ENCODE measurements at places on chromosomes 11 and 22. TPM values are rescaled to one million over a fixed set of nuclear protein-coding genes. Genes with fewer than 3 reads are reported as not detected.
A peak's percentile ranks its signal among the peaks of the same experiment; 100 is the strongest.

DNA sequence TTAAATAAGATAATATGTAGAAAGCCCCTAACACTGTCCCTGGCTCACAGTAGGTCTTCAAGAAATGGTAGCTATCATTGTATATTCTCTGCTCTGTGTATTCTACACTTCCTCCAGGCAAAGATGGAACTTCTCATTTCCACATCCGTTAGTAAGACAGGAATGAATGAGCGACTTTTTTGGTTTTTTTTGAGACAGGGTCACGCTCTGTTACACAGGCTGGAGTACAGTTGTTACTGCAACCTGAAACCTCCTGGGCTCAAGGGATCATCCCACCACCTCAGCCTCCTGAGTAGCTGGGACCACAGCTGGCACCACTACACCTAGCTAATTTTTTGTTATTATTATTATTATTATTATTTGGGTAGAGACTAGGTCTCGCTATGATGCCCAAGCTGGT lies 2.3 kb upstream of the CLPB start:
- H3K27me3 ChIP-seq, result no peaks in the 10 kb centered on the region
- H3K36me3 ChIP-seq, result no peaks in the 10 kb centered on the region
- DNase-seq, result no peak
- no peaks in the 10 kb centered on the region for H3K4me1 ChIP-seq
- H3K27ac ChIP-seq, result no peak overlapping the region
- no peak overlapping the region for H3K4me3 ChIP-seq

GRCh38 chr11:101453682-101454081 lies 130.1 kb downstream of the TRPC6 start:
- no peak overlapping the region for H3K27ac ChIP-seq
- DNase-seq, result no peak
- no peaks in the 10 kb centered on the region for H3K27me3 ChIP-seq
- H3K4me1 ChIP-seq, result no peaks in the 10 kb centered on the region

DNA sequence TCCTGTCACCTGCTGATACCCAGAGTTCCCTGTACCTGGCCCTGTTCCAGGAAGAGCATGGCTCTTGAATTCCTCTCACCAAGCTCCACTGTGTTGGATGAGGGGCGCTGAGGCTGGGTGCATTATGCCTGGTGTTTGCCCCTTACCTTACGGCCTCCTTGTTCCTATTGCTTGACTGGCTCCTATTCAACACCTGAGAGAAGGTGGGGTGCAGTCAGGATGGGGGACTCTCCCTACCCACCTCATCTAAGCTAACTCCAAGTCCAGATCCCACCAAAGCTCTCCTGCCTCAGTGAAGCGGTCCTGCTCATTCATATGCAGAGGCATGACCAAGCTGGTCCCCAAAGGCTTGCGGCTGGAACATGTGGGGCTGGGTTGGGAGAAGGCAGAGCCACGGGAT lies 35.8 kb upstream of the RIC3 start:
- H3K4me3 ChIP-seq, result no peak overlapping the region
- no peak for DNase-seq
- no peak overlapping the region for H3K27ac ChIP-seq
- H3K27me3 ChIP-seq, result no peaks in the 10 kb centered on the region
- H3K4me1 ChIP-seq, result peaks cover 16% of the 10 kb centered on the region
- no peaks in the 10 kb centered on the region for H3K36me3 ChIP-seq

DNA sequence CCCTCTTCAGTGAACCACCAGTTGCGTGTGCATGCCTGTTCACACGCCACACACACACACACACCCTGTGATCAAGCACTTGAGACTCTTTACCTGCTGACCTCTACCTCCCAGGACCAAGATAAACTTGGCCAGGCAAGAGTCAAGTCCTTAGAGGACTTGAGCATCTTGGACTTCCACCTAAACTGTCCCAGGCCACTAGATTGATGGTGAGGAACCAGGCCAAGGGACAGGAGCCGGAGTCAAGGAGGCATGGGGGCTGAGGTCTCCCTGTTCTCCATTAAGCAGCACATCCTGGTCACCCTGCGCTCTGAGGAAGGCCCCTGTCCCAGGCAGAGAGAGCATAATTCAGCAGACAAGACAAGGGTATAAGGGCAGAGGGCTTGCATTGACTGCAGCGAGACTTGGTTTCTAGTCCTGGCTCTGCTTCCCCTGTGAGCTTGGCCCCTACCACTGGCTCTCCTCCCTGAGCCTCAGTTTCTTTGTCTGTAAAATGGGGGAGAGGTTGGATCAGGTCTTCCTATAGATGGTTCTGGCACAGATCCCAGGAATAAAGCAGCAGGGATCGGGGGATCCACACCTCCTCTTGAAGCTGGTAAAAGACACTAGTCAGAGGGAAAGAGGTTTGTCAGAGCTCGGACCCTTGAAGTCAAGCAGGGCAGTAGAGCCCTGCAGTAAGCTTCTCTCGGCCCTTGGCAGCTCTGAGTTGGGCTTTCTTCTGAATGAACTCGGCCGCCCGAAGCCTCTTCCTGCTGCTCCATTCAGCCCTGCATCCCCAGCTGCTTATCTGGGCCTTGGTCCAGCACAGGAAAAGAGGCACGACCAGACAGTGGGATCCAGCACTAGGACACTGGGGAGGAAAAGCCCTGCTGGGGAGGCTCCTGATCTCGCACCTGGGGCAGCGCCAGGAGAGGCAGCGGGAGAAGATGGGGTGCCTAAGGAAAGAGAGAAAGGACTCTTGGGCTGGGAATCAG lies 2.0 kb downstream of the CREB3L1 start:
- peak; percentile 73 for DNase-seq
- H3K27ac ChIP-seq, result peak overlapping the region; percentile 74
- peak overlapping the region; percentile 61 for H3K4me3 ChIP-seq
- no peaks in the 10 kb centered on the region for H3K36me3 ChIP-seq
- no peaks in the 10 kb centered on the region for H3K27me3 ChIP-seq

GRCh38 chr11:6705905-6706535 lies 22.9 kb upstream of the MRPL17 start:
- no peaks in the 10 kb centered on the region for H3K36me3 ChIP-seq
- peaks cover 16% of the 10 kb centered on the region for H3K4me1 ChIP-seq
- no peak overlapping the region for H3K4me3 ChIP-seq
- H3K27me3 ChIP-seq, result no peaks in the 10 kb centered on the region
- DNase-seq, result no peak
- no peak overlapping the region for H3K27ac ChIP-seq

- peaks cover 42% of the 10 kb centered on the region for H3K36me3 ChIP-seq
- DNase-seq, result no peak
- H3K27ac ChIP-seq, result no peak overlapping the region
- no peaks in the 10 kb centered on the region for H3K4me1 ChIP-seq
These were observed 27.4 kb downstream of the FBLN1 start for GRCh38 chr22:45529971-45530575.

- DNase-seq, result no peak
- no peak overlapping the region for H3K27ac ChIP-seq
- no peaks in the 10 kb centered on the region for H3K36me3 ChIP-seq
- H3K27me3 ChIP-seq, result no peaks in the 10 kb centered on the region
These were observed 17.5 kb upstream of the OR10W1 start for GRCh38 chr11:58285483-58286040.

DNA sequence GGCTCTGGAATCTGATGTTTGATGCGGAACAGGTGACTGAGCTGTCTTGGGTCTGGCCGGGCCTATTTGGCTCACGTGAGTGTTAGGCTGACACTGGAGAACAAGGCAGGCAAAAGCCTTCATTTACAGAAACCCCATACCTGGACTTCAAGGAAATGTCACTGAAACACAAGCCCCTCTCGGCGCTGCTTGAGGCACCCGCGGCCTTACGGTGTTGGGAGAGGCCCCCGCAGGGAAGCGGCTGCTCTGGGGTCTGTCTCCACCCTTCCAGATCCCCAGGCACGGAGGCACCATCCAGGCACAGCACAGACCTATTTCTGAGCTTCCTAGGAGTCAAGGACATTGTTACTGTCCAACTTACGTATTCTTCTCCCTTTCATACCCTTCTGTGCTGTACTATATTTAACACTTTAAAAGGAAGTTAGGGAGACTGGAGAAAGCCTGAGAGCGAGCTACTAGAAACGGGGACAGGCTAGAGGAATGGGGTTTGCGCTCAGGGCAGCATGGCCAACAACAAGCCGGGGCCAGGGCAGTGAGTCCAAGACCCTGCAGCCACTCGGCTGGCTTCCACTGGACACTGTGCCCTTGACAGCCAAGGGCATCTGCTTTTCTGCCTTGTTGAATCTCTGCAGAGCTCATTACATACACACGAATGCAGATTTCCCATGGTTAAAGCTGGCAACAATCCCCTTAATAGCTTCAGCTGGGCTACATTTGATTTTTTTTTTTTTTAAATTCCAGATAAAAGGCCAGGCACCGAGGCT lies 23.8 kb downstream of the DRD4 start:
- no peak overlapping the region for H3K4me3 ChIP-seq
- no peaks in the 10 kb centered on the region for H3K4me1 ChIP-seq
- H3K27ac ChIP-seq, result no peak overlapping the region
- peaks cover 24% of the 10 kb centered on the region for H3K36me3 ChIP-seq
- DNase-seq, result no peak

CLCF1 gene
- 18.0 TPM for total RNA-seq

GRIA4 gene
- total RNA-seq, result not detected

Data from right atrium auricular region (tissue), 2 donors.